Substantia nigra (tissue), 51 donors: ENCODE measurements at places on chromosomes 3 and 15.

GRCh38 chr3:134242649-134243617 lies 7.7 kb downstream of the RYK start:
- no peak for DNase-seq

DNA sequence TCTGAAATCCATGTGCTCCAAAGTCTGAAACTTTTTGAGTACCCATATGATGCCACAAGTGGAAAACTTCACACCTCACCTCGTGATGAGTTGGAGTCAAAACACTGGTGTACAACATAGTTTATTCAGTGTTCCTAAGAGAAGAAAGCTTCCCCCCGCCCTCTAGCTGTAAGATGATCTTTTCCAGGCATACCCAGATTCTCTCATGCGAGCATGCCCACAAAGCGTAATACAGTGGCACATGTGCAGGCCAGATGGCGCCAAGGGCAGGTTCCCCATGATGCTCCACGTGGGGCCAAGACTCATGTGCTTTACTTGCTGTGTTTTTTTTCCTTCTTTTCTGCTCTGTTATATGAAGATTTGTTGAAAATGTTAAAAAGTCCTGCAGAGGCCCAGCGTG lies 104.9 kb upstream of the LRRFIP2 start:
- DNase-seq, result no peak

DNA sequence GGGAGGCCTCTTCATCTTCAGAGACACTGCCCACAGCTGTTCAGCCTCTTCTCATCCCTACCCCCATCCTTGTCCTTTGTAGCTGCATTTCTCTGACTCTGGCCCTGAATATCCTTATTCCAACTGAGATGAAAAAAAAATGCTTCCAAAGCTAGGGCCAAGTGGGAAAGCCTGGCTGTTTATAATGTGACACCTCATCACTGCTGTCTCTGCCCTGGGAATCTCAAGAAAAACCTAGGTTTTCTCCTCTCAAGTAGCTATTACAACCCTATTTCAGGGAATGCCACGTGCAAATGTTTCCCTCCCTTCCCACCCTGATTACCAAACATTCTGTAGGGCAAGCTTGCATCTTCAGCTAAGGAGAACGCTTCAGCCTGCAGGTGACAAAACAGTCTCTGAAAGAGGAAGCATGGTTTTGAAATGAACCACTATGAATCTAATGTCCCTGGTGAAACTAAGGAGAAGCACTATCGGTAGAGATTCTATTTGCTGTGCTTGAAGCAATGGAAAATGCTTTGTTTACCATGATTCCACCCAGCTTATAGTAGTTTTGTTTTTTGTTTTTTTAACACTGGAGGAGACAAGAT lies 65.4 kb downstream of the USF3 start:
- no peak for DNase-seq

- no peak for DNase-seq
Measured at GRCh38 chr3:13704174-13704573, 155.2 kb downstream of the FBLN2 start.

GRCh38 chr15:42355291-42355690 lies 4.0 kb upstream of the CAPN3 start:
- no peak for DNase-seq

DNA sequence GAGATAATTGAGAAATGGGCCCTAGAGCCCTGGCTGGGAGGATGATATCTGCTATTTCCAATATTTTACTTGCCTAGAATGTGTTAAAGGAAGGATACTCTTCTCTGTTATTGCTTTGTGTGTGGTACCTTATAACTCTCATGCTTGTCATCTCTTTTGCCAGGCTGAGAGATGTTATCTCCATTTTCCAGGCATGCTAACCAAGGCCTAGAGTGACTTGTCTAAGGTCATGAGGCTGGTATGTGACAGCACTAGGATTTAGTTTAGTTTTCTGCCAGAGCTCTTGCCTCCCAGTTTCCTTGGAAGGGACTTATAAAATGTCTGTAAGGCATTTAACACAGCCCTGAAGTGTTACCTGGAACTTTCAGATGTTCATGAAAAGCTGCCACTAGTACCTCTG lies 1.4 kb downstream of the CLK3 start:
- no peak for DNase-seq

- no peak for DNase-seq
Measured at GRCh38 chr15:82551646-82552247, 11.5 kb upstream of the RPS17 start.

GRCh38 chr3:159763011-159763601 lies 225.5 kb upstream of the IL12A start:
- DNase-seq, result peak; percentile 66

GRCh38 chr15:77019521-77020331 lies 24.8 kb downstream of the PSTPIP1 start:
- no peak for DNase-seq

GRCh38 chr15:73630921-73631362 lies 2.2 kb downstream of the NPTN start:
- no peak for DNase-seq
